Esophagus mucosa (tissue), 1 donor: ENCODE measurements at places on chromosomes 5 and 9. TPM values are rescaled to one million over a fixed set of nuclear protein-coding genes. Genes with fewer than 3 reads are reported as not detected.
A peak's percentile ranks its signal among the peaks of the same experiment; 100 is the strongest.

- ATAC-seq: no peak
Measured at GRCh38 chr9:96719521-96719920, 58.4 kb downstream of the ZNF510 start.

GRCh38 chr5:115842089-115842935, 577 bp downstream of the AP3S1 start:
- peak; percentile 40 for ATAC-seq

RABEPK gene
- total RNA-seq: 15.0 TPM

STC2 gene
- 8.7 TPM for total RNA-seq

MED27 gene
- 17.9 TPM for total RNA-seq

PURA gene
- 7.3 TPM for total RNA-seq

GRCh38 chr5:147348451-147348850, 113.6 kb downstream of the STK32A start:
- ATAC-seq: no peak

DNA sequence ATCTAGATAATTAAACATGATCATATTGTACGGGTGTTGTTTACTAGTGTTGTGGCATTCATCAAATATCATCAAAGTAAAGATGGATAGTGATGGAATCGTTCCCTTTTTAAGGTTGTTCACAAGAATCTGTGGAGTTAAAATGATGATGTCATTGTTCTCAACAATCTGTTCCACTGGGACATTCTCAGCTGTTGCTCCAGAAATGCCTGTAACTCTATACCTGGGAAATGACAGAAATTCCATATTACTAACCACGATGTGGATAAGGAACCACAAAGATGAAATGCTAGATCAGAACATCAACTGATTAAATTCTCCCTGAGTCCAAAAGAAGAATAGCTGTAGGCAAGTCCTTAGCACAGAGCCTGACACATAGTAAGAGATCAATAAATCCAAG, 38.0 kb downstream of the RIGI start:
- ATAC-seq: no peak

GRCh38 chr9:92988215-92988768, 41.0 kb downstream of the FGD3 start:
- ATAC-seq: peak; percentile 72

MTAP gene
- 50.5 TPM for total RNA-seq

- no peak for ATAC-seq
Measured at GRCh38 chr9:99561509-99561917, 260.2 kb upstream of the NR4A3 start.

DNA sequence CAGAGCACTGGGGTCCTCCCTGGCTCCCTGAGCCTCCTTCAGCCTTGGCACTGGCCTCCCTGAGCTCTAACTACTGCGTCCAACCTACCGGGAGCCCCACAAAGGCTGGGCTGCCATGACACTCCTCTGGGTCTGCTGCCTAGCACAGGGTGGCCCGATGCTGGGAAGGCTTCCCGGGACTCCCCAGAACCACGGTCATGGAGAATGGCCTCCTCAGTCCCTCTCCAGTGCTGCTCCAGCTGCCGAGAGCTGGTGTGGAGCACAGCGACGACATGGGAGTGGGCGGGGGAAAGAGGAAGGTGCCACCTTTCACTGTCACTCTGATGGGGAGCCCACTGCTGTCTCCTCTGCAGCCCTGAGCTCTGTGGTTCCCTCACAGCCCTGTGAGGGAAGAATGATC, 61.5 kb upstream of the RNF130 start:
- no peak for ATAC-seq

DNA sequence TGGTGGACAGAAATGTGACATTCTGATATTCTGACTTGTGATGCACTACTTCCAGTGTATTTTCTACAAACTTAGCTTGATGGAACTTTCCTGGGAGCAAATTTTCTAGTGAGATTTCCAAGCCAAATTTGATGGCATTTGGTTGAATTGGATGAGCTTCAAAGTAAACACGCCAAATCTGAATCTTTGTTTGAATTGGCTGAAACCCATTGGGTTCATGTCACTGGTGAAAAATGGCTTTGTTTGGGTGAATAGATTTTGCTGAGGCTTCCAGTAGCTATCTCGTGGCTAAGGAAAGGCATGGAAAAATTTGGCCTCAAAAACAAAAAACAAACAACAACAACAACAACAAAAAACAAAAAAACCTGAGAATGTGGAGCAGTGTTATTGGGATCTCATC, 271.1 kb upstream of the RPS23 start:
- no peak for ATAC-seq
